Suppressor macrophage treated with lipopolysaccharide for 4 hours (primary cell): ENCODE measurements at places on chromosomes 3 and 15.

GRCh38 chr3:156620260-156620659, 54.1 kb upstream of the TIPARP start:
- DNase-seq = no peak

- DNase-seq = no peak
Observed at GRCh38 chr15:45669422-45669821, 34.6 kb downstream of the SQOR start.

GRCh38 chr3:39104961-39105686, 2.3 kb downstream of the GORASP1 start:
- no peak for DNase-seq

GRCh38 chr3:128426128-128426921, 40.4 kb downstream of the DNAJB8 start:
- peak; percentile 67 for DNase-seq

- DNase-seq = no peak
Observed at GRCh38 chr15:48766196-48766595, 44.7 kb downstream of the CEP152 start.

- no peak for DNase-seq
Observed at GRCh38 chr3:31848163-31848818, 132.8 kb downstream of the OSBPL10 start.

GRCh38 chr15:61541516-61541915, 312.4 kb upstream of the RORA start:
- DNase-seq = no peak

DNA sequence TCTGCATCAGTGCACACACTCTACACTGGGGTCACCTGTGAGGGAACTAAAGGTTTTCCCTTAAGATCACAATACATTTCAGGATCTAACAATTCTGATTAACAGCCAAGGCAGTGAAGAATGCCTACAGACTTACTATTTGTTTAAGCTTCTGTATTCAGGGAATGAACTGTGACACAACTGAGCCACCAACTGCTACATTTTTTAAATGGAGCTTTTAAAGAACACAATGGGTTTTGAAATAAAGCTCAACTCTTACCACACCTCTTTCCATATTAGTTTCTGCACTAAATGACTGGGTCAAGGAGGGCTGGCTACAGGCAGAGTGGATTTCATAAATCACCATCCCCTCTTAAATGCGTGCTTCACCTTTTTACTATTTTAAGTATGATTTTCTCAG, 100.2 kb downstream of the TMCC1 start:
- peak; percentile 44 for DNase-seq

- DNase-seq = no peak
Observed at GRCh38 chr3:139456386-139456785, 19.9 kb downstream of the RBP2 start.

- DNase-seq = no peak
Observed at GRCh38 chr15:64144192-64144564, 7.4 kb upstream of the SNX22 start.
